RPMI7951 (cell line): ENCODE measurements at places on chromosomes 3 and 15.
A peak's percentile ranks its signal among the peaks of the same experiment; 100 is the strongest.

- DNase-seq = no peak
Measured at GRCh38 chr15:65339920-65340319, 35.4 kb downstream of the RNU5B-1 start.

GRCh38 chr15:51624022-51624421 lies 1.5 kb upstream of the DMXL2 start:
- no peak for DNase-seq

DNA sequence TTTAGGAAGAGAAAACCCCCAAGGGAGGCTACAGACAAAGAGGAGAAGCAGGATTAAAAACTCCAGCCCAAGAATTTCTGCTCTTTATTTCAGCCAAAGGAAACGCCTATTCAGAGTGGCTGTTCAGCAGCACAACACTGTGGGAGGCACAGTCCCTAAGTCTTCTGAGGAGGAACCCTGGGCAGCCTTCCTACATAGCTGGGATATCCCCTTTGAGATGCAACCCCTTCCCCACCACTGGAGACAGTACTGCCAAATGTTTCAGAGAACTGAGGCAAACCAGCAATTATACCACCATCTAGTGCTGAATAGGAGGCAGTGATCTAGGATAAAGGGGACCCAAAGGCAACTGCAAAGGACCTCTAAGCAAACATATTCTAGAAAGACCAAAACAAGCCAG lies 168.1 kb downstream of the VPS13C start:
- no peak for DNase-seq

DNA sequence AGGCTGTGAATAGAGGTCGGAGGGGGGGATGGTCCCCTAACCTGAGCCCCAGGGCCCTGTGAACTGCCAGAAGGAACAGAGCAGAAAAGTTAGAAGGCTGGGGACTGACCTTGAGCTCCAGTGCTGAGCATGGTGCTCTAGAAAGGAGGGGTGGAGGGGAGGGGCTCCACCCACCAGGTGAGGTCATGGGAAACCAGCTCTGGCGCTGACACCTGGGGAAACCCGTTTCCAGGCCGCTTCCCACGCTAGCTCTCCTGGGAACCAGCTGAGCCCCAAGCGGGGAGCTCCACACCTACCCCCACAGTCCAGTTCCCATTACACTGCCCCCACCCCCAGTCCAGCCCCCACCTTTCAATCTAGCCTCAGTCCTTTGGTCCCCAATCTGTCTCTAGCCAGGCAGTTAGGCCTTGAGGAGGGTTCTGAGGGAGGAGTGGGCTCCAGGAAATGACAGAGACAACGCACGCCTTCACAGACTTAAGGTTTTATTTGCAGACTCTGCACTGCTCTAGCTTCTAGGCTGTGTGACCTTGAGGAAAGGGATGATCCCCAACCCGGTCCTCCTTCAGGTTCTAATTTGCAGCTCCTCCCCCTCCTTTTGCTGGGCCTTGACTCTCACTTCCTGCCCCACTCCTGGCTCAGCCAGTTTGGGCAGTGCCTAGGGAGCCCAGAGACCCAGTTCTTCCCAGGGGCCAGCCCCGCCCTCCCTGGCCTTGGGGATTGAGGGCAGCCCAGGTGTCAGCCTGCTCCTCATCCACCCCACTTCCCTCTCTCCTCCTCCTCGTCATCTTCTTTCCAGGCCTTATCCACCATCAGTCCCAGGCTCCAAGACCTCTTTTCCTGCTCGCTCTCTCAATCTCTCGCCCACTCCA lies 2.1 kb downstream of the RHOV start:
- DNase-seq = no peak

GRCh38 chr15:61442821-61443220 lies 213.7 kb upstream of the RORA start:
- no peak for DNase-seq

DNA sequence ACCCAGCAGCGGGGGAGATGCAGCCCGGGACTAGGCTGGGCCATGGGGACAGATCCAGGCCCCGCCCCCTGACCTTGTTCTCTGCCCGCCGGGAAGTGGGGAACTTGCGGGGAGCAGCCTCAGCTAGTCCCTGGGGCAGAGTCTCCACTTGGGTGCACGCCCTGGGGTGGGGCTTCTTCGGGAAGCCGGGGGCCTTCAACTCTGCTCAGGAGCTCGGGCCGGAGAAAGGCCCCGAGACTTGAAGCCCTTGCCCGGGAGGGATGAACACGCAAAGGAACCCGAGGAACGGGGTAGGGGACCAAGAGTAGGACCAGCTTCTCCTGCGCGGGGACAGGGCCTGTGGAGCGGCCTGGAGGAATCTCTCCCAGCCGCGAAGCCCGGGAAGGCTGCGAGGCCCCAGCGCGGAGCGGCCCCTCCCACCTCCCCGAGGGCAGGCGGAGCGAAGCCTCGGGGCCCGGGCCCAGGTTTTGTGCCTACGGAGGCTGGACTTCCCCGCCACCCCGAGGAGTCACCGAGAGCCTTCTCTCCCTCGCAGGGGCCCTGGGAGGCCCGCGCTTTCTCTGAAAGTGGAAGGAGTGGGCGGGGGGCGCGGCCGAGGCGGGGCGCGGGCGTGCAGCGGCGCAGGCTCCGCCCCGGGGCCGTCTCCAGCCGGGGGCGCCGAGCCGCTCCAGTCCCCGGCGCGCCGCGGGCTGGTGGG lies at the start of gene ITPKA:
Gene ITPKA (plus strand): TSS at position 670 of the 697 bp plus-strand sequence. CDS start 54 bp downstream, outside the sequence.
- peak; percentile 90 for DNase-seq

GRCh38 chr3:86416334-86416733 lies 574.6 kb downstream of the VGLL3 start:
- DNase-seq = no peak

- DNase-seq = no peak
Measured at GRCh38 chr15:40323953-40324937, 753 bp downstream of the INAFM2 start.

DNA sequence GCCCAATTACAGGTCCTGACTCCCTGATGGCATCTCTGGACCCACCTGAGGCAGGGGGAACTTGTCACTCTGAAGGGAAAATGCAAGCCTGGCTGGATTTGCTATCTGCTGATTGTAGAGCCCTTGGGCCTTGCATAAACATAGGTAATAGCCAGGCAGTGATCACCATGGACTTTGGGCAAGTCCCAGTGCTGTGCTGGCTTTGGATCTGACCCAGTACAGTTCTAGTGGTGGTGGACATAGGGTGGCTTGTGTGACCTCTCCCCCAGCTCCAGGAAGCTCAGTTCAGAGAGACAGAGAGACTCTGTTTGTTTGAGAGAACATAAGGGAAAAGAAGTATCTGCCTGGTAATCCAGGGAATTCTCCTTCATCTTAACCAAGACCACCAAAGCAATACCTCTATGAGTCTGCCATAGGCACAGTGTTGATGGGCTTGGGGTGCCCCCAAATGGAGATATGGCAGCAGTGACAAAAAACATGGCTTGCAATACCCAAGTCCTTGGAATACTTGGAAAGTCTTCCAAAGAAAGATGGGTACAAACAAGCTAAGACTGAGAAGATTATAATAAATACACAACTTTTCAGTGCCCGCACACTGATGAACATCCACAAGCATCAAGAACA lies 348.5 kb downstream of the PYDC2 start:
- peak; percentile 21 for DNase-seq

GRCh38 chr3:317012-317411 lies 120.4 kb downstream of the CHL1 start:
- DNase-seq = no peak

DNA sequence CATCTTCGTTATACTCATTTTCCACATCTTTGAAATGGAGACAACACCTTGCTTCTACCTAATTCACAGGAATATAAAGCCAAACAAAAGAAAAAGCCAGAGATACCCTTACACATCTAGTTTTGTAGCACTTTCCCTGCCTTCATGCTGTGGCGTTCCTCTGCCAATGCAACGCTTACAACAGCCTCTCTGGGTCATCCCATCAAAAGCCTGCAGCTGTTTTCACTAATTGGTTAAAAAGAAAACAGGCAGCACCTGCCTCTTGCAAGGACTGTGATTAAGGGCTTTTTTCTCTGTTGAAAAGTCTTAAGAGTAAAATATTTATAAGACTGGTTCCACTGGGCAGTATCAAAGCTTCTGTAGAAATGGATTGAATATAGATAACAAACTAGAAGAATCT lies 120.3 kb downstream of the FMN1 start:
- no peak for DNase-seq

- no peak for DNase-seq
Measured at GRCh38 chr3:104176706-104177105, 1190.0 kb upstream of the ALCAM start.

DNA sequence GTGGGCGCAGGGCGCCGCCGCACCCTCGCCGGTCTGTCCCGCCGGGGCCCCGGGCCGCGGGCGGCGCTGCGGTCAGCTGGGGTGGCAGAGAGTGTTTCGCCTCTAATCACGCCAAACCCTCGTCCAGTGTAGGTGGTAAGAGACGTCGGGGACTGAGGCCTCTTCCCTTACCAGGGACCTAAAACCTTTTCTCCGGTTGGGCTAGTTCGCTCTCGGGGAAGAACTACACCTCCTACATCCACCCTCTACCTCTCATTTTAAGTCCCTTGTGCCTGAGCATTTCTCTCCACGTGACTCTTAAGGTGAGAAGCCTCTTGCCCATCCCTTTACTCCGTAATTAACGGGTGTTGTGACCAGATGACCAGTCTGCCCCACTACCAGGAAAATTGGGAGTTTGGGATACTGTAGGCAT lies 520 bp downstream of the TMEM42 start:
- DNase-seq = peak; percentile 50

- peak; percentile 82 for DNase-seq
Measured at GRCh38 chr3:161108840-161109239, 3.7 kb upstream of the B3GALNT1 start.

DNA sequence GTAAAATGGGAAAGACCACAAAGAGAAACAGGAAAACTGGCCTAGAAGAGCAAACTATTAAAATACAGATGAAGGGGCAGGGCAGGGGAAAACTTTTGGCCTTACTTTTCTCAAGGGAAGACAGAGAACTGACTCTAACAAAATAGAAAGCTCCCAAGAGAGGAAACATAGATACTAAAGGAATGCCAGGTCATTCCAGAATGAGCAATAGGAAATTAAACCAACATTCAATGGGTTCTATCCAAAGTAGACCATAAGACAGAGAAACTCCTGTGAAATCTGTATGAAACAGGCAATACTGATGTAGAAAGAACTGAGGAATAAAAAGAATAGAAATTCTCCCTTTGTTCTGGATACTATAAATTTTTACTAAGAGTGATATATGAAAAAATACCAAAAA lies 491.8 kb downstream of the MECOM start:
- no peak for DNase-seq

DNA sequence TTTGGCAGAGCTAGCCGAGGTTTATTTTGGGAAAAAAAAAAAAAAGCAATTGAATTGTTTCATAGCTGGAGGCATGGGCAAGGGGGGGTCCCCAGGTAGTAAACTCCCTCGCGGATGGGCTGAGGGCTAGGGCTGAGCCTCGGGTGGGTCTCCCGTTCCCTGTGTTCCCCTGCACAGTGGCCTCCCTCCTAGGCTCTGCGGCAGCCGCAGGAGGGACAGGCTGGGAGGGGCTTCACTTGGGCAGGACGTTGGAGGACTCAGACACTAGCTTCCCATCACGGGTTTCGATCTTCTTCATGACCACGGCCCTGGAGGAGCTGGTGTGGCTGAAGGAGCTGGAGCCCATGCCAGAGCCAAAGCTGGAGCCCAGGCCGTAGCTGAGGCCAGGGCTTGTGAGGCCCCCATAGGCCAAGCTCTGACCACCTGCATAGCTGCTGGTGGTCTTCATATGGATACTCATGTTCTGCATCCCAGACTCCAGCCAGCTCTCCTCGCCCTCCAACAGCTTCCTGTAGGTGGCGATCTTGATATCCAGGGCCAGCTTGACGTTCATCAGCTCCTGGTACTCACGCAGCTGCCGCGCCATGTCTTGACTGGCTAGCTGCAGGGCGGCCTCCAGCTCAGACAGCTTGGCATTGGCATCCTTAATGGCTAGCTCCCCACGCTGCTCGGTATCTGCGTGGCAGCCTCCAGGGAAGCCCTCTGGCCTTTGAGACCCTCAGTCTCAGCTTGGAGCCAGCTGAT lies 64.0 kb upstream of the CDAN1 start:
- DNase-seq = no peak

DNA sequence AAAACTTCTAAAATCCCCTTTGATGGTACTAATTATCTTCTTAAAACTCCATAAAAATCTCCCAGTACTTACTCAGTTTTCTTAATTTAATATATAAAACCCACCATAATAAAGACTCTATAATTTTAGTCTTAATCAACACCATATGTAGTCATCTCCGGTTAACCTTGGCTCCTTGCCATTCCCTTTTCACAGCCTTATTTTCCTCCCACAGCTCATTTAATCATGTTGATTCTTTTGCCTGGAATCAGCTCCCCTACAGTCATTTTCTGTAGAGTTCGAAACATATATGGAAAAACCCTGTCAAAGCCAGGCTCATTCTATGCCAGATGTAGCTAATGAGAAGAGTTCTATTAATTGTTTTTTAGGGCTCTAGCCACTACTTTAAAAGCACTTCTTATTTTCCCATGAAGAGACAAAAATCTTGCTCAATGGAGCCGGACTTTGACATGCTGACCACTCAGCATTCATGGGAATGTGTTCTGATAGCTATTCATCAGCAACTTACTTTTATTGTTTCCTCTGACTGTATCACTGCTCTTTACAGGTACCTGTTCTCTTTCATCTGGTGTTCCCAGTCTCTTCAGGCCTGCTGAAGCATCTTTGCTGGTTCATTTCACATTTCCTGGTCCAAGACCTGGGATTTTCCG lies 573.4 kb downstream of the NAALADL2 start:
- DNase-seq = peak; percentile 5

DNA sequence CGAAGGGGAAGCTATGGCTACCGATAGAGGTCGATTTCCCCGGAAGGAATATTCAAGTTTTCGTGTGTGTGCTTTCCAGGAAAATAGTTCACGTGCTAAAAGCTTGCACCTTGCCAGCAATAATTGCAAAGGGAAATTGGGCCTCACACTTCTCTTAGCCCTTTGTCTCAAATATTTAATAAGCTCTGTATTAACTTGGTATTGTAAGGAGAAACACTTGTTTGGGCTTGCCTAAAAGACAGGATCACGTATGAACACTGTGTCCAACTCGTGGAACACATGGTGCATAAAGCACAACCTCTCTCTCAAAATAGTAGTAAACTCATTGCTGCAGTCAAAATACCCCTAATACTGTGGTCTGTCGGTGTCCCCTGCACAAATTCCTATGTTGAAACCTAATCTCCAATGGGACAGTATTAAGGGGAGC lies 352 bp upstream of the TMF1 start:
- DNase-seq = no peak
